ENCODE measurements at places on chromosomes 6 and 20.
A peak's percentile ranks its signal among the peaks of the same experiment; 100 is the strongest.

DNA sequence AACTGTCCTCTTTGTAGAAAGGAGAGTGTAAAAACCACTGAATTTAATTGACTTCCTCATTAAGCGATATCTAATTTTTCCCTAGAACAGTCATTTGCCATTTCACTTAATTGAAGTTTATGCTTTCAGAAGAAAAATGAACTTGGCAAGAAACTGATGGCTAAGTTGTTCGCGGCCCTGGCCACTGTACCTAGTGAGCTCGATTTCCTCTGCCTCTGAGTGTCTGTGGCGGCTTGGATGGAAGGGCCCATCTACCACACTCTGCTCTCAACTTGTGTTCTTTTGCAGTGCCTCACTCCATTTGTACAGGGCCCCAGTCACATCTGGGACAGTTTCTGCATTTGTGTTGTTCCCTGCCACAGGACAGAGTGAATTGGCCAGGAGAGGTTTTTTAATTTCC lies 102.9 kb downstream of the BCAS1 start:
- DNase-seq = no peak

- no peak for DNase-seq
Measured at GRCh38 chr20:48294196-48294595, 508.9 kb upstream of the SULF2 start.

GRCh38 chr6:138885156-138885819 lies 89.4 kb downstream of the ECT2L start:
- no peak for DNase-seq

GRCh38 chr6:163716690-163717089 lies 302.2 kb downstream of the QKI start:
- DNase-seq = no peak

- no peak for DNase-seq
Measured at GRCh38 chr20:56945057-56945456, 316.0 kb downstream of the TFAP2C start.

DNA sequence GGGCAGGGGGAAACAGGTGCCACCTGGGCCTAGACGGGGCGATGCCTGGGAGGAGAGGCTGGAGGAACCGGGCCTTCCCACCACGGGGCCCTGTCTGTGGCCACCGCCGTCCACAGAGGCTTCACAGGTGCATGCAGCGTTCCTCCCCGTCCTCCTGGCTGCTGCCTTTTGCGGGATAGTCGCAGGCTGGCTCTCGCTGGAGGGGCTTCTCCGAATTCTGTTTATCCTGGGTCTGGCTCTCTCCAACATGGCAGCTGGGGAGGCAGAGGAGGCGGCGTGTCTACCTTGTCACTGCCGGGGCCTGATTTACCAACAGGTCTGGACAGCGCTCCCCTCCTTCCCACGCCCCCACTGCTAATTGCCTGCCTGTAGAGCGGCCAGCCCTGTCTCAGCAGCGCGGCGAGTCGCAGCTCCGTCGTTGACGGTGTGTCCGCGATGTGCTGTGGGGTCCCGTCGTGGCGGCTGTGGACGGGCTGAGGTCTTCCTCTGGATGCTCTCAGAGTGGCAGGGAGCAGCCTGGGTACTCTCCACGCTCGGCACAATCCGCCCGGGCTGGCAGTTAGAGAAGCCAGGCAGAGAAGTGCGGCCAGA lies 262.9 kb downstream of the TAF4 start:
- DNase-seq = no peak

DNA sequence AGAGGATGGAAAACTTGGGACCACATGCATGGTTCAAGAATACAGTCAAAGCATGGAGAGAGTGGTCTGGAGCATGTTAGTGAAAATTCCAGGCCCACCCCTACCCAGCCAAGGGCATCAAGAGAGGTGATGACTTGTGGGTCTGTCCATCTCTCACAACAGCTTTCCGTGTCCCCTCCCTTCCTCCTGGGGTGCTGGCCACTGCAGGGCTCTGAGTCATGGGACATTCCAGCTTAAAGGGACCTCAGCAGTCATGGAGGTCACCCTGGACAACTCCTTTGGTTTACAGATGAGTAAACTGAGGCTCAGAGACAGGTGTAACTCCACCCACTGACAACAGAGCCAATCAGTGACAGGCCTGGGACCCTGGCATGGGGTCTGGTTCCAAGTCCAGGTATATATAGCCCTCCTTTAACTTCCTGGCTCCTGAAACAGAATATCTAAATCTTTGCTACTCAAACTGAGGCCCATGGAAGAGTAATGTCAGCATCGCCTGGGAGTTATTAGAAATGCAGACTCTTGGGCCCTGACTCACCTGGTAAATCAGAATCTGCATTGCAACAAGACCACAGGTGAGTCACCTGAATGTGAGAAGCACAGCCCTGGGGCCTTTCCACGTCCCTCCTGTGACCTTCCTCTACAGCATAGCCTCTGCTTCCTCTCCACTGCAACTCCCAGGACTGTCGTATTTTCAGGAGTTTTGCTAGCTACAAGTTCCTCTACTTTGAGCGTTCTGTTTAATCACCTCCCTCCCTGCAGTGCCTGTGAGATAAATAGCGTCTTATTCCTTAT lies 170.2 kb downstream of the ZDHHC14 start:
- no peak for DNase-seq

- DNase-seq = no peak
Measured at GRCh38 chr20:61521687-61522420, 269.8 kb downstream of the CDH4 start.

DNA sequence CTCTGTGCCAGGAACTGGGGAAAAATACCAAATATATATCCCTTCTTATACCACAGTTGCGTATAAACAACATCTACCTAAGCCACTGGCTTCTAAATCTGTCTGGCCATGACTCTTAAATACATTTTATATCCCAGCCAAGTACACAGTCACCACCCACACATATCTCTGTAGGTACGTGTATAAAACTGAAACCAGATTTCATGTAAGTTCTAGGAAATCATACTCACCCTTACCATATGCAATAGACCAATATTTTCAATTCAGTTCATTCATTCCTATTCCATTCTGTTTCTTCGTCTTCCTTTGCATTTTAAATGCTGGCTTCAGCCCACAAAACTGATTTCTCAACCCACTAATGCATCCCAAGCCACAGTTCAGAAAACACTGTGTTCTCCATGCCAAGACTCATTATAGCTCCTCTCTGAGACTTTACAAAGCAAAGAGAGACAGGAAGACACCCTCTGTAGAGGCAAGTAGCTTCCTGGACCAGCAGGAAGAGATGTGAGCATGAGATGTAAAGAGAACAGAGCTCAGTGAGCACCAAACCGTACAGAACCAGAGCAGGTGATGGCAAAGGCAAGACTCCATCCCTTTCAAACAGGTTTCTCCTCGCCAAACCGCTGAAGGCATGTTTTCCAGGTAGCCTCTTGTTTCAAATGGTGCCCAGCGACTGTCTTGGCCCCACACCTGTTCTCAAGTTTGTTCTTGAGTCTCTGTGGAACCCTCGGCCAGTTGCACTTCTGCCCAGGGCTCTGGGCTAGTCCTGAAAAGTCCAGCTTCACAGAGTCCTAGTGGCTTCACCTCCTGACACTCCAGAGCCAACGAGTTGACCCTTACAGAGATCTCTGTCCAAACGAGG lies 18.7 kb downstream of the FAM50B start:
- DNase-seq = no peak

- DNase-seq = no peak
Measured at GRCh38 chr6:33008944-33009861, at the start of gene HLA-DOA. TSS of gene HLA-DOA (minus strand) at chr6:33009591.

- DNase-seq = peak; percentile 61
Measured at GRCh38 chr6:38638941-38639497, 710 bp downstream of the BTBD9 start.

GRCh38 chr6:36556281-36556680 lies 9.0 kb upstream of the STK38 start:
- DNase-seq = no peak

DNA sequence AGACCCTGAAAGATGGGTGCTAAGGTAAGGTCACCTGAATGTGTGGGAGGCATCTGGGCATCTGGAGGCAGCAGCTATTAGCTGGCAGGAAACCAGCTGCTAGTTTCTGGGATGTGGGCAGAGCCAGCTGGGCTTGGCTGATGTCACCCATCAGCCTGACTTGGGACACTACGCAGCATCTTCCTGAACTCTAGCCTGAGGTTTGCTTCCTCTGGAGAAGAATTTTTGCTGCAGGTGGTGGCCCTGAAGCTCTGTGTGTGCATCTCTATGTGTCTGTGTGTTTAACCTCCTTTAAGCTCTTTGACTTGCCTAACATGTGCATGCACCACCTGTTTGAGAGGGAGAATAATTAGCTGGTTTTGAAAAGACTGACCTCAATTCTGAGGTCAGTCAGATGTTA lies 465.1 kb upstream of the CHD6 start:
- DNase-seq = no peak

DNA sequence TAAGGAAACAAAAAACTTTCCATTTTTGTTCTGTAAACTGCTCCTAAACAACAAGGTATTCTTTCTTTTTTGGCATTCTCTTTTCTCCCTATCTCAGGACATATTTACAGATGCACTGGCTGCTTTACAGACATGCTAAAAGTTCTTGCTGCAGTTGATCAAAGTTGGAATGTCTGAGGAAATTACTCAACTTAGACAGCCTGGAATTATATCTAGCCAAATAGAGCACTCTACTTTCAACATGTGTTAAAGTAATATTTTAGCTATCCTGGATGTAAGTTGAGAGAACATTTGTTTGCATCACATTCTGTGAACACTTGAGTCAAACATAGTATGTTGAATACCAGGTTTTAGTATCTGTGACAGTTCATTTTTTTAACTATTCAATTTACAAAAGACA lies 24.8 kb downstream of the TASP1 start:
- no peak for DNase-seq

DNA sequence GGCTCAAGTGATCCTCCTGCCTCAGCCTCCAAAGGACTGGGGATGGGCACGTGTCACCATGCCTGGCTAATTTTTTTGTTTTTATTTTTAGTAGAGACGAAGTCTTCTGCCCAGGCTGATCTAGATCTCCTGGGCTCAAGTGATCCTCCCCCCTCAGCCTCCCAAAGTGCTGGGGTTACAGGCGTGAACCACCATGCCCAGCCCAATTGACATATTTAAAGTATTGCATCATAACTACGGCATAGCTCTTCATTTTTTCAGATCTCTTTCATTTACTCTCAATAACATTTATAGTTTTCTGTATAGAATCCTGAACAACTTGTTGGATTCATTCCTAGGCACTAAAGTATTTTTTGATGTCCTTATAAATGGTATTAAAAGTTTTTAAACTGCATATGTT lies 13.0 kb downstream of the SERPINB1 start:
- DNase-seq = no peak

GRCh38 chr6:142943711-142944123 lies 1.3 kb downstream of the HIVEP2 start:
- DNase-seq = no peak

DNA sequence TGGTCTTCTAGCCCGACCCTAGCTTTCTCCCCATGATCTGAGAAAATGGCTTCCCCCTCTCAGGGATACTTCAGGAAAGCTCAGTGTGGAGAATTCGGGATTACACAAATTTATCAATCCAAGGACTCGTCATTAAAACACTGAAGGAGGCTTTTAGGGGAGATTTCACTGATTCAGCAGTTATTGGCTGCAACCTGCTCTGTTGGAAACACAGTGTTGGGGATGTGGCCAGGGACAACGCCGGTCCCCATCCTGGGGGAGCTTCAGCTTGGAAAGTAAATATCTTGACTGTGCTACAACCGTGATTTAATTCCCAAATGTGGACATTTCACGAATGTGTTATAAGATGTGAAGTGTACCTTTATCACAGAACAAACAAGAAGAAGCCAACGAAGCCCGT lies 44.8 kb upstream of the ZNF831 start:
- DNase-seq = no peak

GRCh38 chr6:70113171-70113570 lies 189.7 kb downstream of the COL9A1 start:
- DNase-seq = no peak

DNA sequence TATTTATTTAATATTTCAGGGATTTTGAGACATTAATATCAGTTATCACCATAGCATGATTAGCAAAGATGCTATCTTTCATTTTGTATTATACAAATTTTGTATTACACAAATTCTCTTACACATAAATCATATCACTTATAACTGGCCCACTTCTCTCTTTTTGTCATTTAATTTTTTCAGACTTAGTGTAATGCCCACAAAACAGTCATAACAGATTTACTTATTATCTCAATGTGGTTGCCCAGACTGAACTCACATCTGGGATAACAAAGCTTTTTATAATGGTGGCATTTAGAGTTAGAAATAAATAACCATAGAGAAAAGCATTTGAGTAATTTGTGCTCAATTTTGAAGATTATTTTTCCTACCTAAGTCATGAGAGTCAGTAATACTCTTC lies 148.3 kb downstream of the TFAP2B start:
- no peak for DNase-seq

DNA sequence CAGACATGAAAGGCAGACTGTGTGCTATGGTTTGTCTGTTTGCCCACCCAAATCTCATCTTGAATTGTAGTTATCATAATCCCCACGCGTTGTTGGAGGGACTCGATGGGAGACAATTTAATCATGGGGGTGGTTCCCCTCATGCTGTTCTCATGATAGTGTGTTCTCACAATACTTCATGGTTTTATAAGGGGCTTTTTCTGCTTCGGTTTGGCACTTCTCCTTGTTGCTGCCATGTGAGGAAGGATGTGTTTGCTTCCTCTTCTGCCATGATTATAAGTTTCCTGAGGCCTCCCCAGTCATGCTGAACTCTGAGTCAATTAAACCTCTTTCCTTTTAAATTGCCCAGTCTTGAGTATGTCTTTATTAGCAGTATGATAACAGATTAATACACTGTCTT lies 47.2 kb upstream of the MICB start:
- no peak for DNase-seq

DNA sequence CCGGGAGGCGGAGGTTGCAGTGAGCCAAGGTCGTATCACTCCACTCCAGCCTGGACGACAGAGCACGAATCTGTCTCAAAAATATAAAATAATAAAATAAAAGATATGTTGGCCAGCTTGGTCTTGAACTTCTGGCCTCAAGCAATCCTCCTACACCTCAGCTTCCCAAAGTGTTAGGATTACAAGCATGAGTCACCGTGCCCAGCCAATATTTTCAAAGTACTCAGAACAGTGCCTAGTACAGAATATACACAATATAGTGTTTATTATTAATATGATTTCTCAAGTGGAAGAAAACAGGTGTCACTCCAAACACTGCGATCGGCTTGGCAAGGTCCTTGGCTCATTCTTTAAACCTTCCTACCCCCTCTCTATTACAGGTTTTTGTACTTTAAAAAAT lies 3.1 kb downstream of the FAM210B start:
- DNase-seq = no peak

DNA sequence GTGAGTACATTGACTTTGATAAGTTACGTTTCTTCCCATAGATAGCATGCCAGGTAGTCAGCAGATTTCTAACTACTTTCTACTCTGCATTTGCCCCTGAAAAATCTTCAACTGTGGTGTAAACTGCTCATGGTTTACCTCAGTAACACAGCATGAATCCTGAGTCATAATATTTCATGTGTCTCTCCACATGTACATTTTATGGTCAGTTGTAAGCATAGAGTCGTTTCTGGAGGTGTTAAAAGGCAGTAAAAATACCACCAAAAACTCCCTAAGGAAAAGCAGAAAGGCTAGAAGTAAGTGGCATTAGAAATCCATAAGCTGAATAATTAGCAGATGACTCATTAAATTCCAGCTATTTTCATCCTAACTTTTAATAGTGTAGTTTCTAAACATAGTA lies 4.1 kb upstream of the GPR63 start:
- DNase-seq = no peak

All from NCI-H146 (cell line).